ENCODE measurements at places on chromosomes 4 and X.

- DNase-seq, result no peak
These were observed 673.0 kb downstream of the TLL1 start for GRCh38 chr4:166546009-166546408.

DNA sequence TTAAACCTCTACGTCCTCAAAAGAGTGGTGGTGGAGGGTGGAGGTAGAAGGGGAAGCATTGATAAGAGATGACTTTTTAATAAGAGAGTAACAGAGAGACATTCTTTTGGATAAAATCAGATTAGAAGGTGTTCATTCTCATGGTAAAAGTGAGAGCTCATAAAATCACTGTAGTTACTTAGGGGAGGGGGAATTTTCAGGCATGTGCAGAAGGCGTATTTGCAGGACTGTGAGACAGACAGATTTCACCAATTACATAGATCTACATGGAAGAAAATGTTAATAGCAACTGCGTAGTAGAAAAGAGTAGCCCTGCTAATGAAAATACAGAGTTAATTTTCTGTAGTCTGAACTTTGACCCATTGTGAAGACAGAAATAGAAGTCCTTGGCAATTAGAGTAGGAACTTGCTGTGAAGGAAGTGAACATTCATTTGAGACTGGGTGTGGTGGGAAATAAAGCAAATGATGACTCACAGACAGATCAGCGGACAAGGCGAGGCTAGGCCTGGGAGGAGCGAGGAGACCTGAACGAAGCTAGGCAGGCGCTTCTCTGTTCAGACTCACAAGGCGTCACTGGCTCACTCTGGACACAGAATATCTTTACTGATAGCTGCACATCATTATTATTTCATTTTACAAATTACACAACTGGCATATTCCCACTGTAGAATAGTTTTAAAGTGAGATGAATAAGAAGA, 57.2 kb upstream of the FAM9C start:
- DNase-seq, result peak; percentile 68

DNA sequence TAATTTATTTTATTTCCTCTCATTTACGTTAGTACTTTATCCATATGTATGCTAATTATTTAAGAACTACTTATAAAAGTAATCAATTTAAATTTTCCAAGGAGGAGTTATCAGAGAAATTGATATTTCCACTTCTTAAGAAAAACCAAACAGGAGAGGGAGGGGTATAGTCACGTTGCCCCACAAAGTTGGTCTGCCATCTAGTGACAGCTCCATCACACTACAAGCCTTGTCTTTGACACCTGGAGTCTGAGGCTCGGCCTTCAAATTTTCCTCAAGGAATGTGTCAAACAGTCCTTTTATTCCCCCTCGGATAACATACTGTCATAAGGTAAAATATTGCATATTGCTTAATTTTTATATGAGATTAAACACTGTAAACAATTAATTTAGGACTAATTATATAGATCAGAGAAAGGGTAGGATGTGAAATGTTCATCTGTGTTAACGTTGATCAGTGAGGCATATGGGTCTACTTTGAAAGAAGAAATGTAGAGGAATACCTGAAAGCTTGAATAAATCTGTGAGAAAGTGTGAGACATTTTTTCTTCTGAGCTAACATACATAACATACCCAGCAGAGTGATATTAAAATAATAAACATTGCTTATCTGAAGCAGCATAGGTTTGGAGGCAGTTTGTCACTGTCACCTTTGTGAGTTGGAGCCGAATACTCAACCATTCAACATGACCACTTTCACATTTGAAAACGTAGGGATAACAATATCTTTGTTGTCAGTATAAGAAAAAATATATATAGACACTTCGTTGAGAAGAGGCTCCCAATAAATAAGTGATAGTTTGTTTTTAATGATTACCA, 114.4 kb downstream of the GLRA3 start:
- DNase-seq, result peak; percentile 40

DNA sequence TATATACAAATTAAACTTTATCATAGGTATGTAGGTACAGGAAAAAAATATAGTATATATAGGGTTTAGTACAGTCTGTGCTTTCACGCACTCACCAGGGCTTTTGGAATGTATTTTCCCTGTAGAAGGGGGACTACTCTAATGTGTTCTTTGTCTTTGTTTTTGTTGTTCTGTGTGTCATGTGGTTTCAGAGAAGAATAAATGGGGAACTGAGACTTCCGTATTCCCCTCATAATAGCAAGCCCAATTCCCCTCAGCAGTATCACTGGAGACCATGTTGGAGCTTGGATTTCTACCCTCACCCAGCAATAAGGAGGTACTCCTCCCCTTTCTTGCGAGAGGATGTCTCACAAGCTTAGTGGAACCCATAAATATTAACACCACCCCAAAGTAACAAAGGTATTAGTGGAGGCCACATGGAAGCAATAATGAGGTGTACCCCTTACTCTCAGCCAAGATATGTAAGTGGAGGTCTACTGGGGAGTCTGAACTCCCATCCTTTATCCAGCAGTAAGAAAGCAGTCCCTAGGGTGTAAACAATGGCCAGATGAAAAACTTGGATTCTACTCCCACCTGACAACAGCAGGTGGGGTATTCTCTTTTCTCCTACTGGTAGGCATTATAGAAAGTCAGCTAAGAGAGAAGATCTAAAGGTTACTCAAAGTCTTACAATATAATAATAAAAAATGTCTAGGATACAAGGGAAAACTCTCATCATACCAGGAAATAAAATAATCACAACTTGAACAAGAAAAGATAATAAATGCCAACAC, 805.4 kb upstream of the GALNTL6 start:
- no peak for DNase-seq

DNA sequence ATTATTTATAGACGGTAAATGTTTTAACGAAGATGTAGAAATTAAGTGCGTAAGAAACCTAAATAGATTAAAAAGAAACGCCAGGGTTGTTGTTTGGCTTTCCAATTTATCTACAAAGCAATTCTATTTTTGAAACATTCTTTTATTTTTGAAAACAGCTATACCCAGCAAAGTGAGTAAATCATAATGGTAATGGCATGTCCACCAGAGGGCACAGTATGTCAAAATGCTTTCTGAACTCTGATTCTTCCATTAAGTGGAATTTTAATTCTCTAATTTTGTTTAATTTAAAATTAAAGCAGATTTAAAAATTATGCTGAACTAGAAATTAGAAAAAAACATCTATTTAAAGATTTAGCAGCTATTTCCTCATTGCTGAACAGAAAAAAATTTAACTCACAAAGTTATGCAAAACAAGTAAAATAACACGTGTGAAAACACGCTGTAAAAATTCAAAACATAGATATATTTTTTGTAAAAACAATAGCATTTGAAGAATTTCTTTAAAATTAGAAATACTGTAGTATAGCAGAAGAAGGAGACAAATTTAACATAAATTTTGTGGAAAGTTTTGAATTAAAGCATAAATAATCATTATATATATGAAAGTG, 26.5 kb downstream of the RASSF6 start:
- DNase-seq, result no peak

DNA sequence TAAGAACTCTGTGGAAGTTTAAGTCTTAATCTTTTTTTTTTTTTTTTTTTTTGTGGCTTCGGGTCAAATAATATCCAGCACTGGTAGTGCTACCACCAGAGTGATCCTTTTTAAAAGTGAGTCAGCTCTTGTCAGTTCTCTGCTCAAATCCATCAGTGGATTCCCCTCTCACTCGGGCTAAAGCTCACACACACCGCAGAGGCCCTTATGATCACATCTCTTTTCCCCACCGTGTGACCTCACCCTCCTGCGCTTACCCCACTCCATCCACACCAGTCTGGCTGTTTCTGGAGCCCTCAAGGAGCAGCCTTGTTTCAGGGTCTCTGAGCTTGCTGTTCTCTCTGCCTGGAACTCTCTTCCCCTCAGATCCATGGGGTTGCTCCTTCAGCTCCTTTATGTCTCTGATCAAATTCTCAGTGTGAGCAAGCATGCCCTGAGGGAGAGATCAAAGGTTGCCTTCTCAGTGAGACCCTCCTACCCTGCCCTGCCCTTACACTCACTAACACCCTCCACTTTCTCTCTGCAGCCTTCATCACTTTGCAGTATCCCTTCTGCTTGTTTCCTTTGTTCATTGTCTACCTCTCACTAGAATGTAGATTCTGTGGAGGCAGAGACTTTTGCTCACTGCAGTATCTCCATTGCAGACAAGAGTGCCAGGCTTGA, 19.8 kb upstream of the BEND4 start:
- DNase-seq, result no peak

DNA sequence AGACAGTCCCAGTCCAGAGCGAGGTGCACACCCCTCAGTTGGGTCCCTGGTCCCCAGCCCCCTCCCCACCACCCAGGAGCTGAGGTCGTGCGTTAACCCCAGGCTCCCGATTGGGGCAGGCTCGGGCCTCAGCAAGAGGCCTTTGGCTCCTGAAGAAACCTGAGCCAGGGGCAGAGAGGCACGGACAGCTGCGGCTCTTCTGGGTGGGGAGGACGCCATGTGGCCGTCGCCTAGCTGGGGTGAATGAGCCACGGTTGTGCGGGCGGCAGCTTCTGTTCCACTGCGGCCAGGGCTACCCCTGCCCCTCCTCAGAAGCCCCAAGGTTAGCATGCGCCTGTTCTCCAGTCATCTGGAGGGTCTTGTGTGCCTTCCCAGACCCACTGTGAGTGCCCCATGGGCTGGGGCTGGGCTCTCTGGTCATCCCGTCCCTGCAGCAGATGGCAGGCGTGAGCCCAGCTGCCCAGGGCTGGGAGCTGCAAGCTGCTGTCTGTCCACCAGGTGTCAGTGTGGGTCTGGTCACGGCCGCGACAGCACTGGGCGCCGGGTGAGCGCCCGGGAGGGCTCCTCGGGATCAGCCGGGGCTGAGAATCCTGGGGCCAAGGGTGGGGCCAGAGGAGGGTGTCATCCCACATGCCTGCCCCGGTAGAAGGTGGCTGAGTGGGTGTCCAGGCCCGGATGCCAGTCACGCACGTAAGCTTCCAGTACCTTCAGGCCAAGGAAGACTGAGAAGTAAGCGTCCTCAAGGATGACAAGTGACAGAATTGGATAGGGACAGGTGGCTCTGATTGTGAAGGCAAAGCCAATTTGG, 21.9 kb downstream of the ATP2B3 start:
- DNase-seq, result peak; percentile 63

- no peak for DNase-seq
These were observed 32.5 kb upstream of the FRAS1 start for GRCh38 chr4:78024576-78025091.

DNA sequence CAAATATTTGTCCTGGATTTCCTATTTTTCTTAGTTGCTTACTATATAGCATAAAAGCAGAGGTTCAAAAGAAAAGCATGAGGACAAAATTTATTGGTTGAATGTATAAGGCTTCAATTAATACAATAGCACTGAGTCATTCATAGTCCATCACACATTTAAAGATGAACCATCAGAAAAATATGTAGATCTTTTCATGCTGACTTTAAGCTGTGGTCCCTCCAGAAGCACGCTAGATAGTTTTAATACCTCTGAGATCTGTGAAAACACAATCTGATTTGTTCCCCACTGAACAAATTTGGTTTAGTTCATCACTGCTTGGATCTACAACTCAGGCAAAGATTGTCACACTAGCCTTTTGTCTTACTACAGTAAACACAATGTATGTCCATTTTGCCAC, 377.2 kb upstream of the ANXA10 start:
- peak; percentile 1 for DNase-seq

All from HTR-8/SVneo (cell line).